ENCODE measurements at places on chromosomes 12 and 14. TPM values are rescaled to one million over a fixed set of nuclear protein-coding genes. Genes with fewer than 3 reads are reported as not detected.

Gene OR11H12
- not detected for total RNA-seq

Gene GUCY2C
- not detected for total RNA-seq

GRCh38 chr14:76926521-76927251 lies 100.5 kb downstream of the LRRC74A start:
- no peaks in the 10 kb centered on the region for H3K36me3 ChIP-seq
- H3K27me3 ChIP-seq = no peaks in the 10 kb centered on the region
- peak overlapping the region; percentile 6 for H3K4me3 ChIP-seq
- DNase-seq = peak; percentile 50
- H3K4me1 ChIP-seq = peaks cover 72% of the 10 kb centered on the region
- peak overlapping the region; percentile 65 for H3K27ac ChIP-seq

DNA sequence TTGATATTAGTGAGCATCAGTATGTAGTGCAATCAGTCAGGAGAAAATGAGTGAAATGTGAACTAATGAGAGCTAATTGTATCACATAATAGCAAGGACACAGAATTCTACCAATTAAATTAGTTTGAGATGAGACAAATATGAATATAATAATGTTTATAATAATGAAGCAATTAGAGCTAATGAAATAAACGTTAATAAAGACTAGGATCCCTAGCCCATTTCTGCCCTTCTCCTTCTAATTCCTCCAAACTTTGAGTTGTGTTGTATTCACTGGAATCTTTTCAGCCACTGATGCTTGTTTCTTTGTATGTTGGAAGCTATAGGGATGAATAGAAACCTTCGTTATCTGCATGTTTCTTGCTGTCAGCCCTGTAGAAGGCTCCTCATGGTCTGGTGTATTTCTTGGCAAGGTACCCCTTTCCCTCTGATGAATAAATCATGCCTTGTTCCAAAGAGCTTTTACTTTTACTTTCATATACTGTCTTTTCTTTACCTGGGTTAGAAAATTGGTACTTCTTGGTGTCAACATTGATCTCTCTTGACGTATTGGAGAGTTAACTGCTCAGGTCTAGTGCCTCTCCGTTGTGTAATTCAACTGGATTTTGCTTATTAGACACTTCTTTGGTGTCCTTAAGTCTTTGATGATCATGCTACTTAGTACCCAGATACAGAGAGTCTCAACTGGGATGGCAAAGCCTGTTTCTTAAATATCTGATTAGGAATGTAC lies 154.8 kb downstream of the PTCSC3 start:
- no peaks in the 10 kb centered on the region for H3K27me3 ChIP-seq
- no peak overlapping the region for H3K27ac ChIP-seq
- no peaks in the 10 kb centered on the region for H3K36me3 ChIP-seq
- no peak overlapping the region for H3K4me3 ChIP-seq
- DNase-seq = no peak
- no peaks in the 10 kb centered on the region for H3K4me1 ChIP-seq

GRCh38 chr14:24595073-24595808 lies 14.2 kb downstream of the GZMH start:
- no peaks in the 10 kb centered on the region for H3K36me3 ChIP-seq
- no peaks in the 10 kb centered on the region for H3K27me3 ChIP-seq
- H3K4me1 ChIP-seq = no peaks in the 10 kb centered on the region
- H3K27ac ChIP-seq = no peak overlapping the region

DNA sequence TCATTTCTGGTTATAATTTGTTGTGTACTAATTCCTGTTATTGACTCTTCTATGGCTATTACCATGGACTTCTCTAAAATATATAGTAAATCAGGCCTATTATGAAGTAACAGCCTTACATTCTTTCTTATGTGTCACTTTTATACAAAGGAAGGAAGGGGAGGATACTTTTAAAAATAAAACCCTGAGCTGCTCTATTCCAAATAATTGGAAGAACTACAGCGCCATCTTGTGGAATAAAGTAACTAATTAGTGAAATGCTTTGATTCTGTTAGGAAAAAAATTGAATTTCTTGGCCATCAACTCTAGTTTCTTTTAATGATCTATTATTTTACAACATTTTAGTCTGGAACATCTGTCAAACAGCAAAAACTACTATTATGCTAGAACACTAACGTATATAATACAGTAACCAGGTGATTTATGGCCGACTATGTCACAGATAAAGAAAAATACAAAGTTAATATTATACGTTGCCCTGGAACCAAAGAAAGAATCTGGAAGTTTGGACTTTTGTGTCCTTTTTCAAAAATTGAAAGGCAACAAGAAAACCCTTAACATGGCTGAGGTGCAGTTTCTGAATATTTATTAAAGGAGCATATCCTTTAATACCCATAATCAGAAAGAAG lies 55.0 kb upstream of the NELL2 start:
- H3K27ac ChIP-seq = no peak overlapping the region
- DNase-seq = peak; percentile 46
- H3K27me3 ChIP-seq = no peaks in the 10 kb centered on the region
- H3K4me3 ChIP-seq = no peak overlapping the region

DNA sequence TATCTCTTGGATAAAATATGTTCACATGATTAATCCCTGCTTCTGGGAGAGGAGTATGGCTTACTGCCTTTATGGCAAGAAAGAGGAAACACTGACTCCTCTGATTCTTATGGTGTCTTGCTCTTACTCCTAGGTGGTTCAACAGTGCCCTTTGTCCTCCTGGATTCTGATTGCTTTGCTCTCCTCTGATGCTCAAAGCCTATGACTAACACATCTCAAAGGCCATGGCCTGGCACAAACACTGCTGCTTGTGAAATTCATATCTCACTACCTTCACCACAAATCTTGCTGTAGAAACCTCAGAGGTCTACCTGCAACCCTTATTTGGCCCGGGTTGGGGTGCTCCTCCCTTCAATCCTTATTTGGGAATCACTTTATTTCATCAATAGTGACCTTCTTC lies 217.2 kb downstream of the C12orf50 start:
- H3K27me3 ChIP-seq = no peaks in the 10 kb centered on the region
- H3K4me1 ChIP-seq = no peaks in the 10 kb centered on the region
- no peak overlapping the region for H3K27ac ChIP-seq
- no peaks in the 10 kb centered on the region for H3K36me3 ChIP-seq
- no peak overlapping the region for H3K4me3 ChIP-seq

DNA sequence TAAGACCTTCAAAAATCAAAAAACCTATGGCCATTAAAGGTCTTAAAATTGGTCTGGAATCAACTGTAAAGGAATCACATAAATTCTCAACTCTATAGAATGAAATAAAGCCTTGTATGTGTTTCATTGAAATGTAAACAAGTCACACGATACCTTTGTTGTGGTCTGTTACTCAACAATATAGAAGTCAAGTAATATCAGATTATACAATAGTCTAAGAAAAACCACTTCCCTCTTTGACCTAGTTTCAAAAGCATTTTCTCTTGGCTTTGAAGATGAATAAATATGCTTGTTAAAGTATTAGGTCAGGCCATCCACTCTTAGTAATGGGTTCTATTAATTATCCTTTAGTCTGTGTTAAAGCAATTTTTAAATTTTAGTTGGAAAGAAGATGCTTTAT lies 79.8 kb upstream of the DIO2 start:
- H3K27me3 ChIP-seq = no peaks in the 10 kb centered on the region
- no peak for DNase-seq
- H3K4me3 ChIP-seq = no peak overlapping the region

DNA sequence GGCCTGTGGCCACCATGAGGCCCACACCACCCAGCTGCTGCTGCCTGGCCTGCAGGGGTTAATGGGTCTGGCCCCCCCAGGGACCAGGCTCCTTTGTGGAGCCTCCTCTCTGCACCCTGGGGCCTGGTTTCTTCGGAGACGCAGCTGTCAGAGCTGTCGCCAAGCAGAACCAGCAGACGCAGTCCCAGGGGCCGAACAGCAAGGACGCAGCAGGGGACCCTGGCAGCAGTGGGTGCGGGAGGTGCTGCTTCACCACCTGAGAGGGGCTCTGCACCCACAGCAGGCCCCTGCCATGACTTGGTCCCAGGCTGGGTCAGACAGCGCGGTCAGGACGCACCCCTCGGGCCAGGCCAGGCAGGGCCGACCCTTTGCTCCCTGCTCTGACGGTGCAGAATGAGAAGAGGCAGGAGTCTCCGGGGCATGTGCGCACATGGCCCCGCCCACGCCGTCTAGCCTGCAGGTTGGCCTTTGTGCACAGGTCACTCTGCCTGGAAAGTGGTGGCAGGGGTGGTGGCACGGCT lies 30.5 kb downstream of the JAG2 start:
- no peaks in the 10 kb centered on the region for H3K4me1 ChIP-seq
- no peak for DNase-seq
- H3K36me3 ChIP-seq = no peaks in the 10 kb centered on the region
- no peaks in the 10 kb centered on the region for H3K27me3 ChIP-seq

DNA sequence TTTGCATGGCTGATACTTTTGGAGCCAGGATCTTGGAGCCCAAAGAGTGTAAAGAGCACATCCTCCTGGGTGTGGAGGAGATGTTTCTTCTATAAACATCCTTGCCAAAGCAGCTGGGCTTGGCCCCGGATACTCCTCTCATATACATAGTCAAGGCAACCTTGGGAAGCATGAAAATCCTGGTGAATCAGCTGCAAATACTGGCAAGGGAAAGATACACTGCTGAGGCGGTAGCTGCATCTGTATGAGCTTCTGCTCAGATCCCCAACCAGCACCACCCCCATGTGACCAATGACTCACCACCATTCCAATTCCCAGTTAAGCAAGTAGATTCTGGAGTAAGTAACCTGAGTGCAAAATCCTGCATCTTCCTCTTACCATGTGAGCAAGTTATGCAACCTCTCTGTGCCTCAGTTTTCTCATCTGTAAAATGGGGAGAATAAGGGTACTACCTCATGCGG lies 567.4 kb downstream of the MED13L start:
- no peaks in the 10 kb centered on the region for H3K36me3 ChIP-seq
- H3K4me1 ChIP-seq = no peaks in the 10 kb centered on the region
- no peak for DNase-seq
- H3K4me3 ChIP-seq = no peak overlapping the region
- no peaks in the 10 kb centered on the region for H3K27me3 ChIP-seq

DNA sequence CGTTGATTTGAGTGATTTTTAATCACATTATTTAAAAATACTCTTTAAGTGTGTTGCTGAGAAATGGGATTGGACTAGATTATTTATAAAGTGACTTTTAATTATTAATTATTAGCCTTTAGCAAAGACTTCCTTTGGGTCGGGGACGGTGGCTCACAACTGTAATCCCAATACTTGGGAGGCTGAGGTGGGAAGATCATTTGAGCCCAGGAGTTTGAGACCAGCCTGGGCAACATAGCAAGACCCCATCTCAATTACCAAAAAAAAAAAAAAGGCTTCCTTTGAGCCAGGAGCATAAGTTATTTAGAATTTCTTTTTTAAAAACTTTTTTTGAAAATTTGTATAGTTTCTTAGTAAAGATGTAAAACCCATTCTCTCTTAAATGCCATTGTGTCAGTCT lies 8.8 kb downstream of the CHURC1 start:
- H3K27me3 ChIP-seq = no peaks in the 10 kb centered on the region
- no peak overlapping the region for H3K4me3 ChIP-seq
- no peak for DNase-seq
- H3K27ac ChIP-seq = peak overlapping the region; percentile 1

- H3K4me1 ChIP-seq = no peaks in the 10 kb centered on the region
- H3K36me3 ChIP-seq = no peaks in the 10 kb centered on the region
- no peak for DNase-seq
Observed at GRCh38 chr12:26195641-26196420, 458 bp downstream of the SSPN start.
